ENCODE measurements at places on chromosomes 1 and 21.

GRCh38 chr1:45327644-45328515, 1.2 kb downstream of the HPDL start:
- no peak for DNase-seq
- H3K4me3 ChIP-seq: peak overlapping the region; percentile 17
- H3K27ac ChIP-seq: peak overlapping the region; percentile 28
- no peaks in the 10 kb centered on the region for H3K27me3 ChIP-seq

GRCh38 chr1:215054266-215054665, 28.3 kb upstream of the KCNK2 start:
- H3K4me3 ChIP-seq: no peak overlapping the region
- no peak overlapping the region for H3K27ac ChIP-seq
- DNase-seq: no peak

DNA sequence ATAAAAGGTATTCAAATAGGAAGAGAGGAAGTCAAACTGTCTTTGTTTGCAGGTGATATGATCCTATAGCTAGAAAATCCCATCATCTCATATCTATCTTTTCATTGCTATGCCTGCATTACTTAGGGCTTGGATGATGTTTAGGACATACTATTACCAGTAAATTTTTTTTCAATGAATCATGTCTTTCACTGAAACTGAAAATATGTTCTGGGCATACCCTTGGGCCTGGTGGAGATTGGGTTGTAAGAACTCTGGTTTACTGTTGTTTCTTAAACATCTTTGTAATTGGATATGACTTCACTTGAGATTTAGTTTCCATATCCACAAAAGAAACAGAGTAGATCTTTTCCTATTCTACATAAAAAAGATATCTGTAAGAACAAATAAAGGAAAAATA, 502.2 kb upstream of the PRMT6 start:
- no peak overlapping the region for H3K4me3 ChIP-seq
- peaks cover 2% of the 10 kb centered on the region for H3K4me1 ChIP-seq
- no peak overlapping the region for H3K27ac ChIP-seq

DNA sequence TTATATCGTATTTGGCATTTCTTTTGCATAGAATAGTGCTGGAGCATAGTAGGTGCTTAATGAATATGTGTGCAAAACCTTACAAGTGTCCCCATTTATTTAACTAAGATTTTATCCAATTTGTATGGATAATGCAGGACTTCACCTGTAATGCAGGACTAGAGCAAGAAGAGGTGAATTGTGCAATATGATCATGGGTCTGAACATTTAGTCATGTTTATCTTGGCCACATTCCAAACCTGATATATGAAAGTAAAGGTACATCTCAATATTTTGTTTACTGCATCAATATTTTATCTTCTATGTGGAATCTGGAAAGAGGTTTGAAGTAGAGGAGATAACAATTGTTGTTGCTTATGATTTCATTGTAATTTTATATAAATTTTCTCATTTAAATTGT, 1626.7 kb upstream of the B3GALT2 start:
- H3K4me1 ChIP-seq: no peaks in the 10 kb centered on the region
- H3K27me3 ChIP-seq: no peaks in the 10 kb centered on the region
- H3K4me3 ChIP-seq: no peak overlapping the region
- H3K36me3 ChIP-seq: no peaks in the 10 kb centered on the region
- no peak for DNase-seq
- H3K27ac ChIP-seq: no peak overlapping the region

- H3K27ac ChIP-seq: no peak overlapping the region
- H3K4me3 ChIP-seq: no peak overlapping the region
- no peak for DNase-seq
Measured at GRCh38 chr21:26118938-26119540, 51.5 kb downstream of the APP start.

DNA sequence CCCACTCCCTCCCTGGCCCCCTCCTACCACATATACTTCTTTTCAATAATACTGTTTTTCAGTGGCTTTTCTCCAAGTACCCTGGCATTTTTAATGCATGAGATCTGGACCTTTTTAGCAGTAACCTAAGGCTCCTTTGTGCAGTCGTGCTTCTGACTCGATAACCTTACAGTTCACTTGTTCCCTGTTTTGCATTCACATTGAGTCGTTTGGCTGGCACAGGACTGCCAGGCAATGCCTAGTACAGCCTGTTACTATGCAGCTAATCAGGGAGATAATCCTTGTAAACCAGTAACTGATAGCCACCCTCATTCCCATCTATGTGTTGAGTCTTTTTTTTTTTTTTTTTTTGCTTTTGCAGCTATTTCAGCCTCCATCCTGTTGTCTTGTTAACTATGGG, 3.7 kb downstream of the ATP1B1 start:
- peaks cover 27% of the 10 kb centered on the region for H3K4me1 ChIP-seq
- H3K36me3 ChIP-seq: peaks cover 30% of the 10 kb centered on the region
- H3K27me3 ChIP-seq: no peaks in the 10 kb centered on the region

- no peaks in the 10 kb centered on the region for H3K36me3 ChIP-seq
- H3K27me3 ChIP-seq: peaks cover 21% of the 10 kb centered on the region
- H3K27ac ChIP-seq: no peak overlapping the region
Measured at GRCh38 chr21:32425628-32426027, 13.1 kb downstream of the EVA1C start.

- H3K27ac ChIP-seq: no peak overlapping the region
- no peak overlapping the region for H3K4me3 ChIP-seq
- H3K36me3 ChIP-seq: no peaks in the 10 kb centered on the region
- H3K4me1 ChIP-seq: peaks cover 4% of the 10 kb centered on the region
- H3K27me3 ChIP-seq: no peaks in the 10 kb centered on the region
- no peak for DNase-seq
Measured at GRCh38 chr1:30273456-30273855, 449.9 kb downstream of the MATN1 start.

DNA sequence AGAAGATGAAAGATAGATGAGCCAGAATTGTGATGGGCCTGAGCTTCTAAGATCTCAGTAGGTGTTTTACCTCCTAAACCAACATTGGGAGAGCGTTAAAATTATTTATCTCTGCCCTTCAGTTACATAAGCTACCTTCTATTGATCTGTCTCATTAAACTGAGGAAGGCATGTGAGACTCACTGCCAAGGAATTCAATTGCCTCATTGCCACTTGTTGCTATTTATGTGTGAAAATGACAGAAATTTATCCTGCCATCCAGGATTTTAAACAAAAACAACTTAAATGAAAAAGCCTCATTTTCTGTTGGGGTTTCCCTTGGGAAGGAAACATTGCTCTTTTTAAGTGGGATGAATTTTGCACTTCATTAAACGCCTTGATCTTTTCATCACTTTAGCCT, 78.7 kb upstream of the RUNX1 start:
- H3K27me3 ChIP-seq: no peaks in the 10 kb centered on the region
- no peaks in the 10 kb centered on the region for H3K36me3 ChIP-seq
- no peak overlapping the region for H3K27ac ChIP-seq
- H3K4me1 ChIP-seq: no peaks in the 10 kb centered on the region
- H3K4me3 ChIP-seq: no peak overlapping the region

DNA sequence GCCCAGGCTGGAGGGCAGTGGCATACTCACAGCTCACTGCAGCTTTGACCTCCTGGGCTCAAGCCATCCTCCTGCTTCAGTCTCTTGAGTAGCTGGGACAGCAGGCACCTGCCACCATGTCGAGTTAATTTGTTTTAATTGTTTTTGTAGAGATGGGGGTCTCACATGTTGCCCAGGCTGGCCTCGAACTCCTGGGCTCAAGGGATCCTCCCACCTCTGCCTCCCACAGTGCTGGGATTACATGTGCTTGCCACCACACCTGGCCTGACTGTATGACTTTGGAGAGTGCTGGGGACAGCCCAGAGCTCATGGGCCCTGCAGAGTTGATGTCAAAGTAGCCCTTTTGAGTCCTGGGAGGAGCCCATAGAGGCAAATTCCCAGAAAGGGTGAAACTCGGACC, 1.8 kb downstream of the OBSCN start:
- H3K27ac ChIP-seq: no peak overlapping the region
- peaks cover 32% of the 10 kb centered on the region for H3K4me1 ChIP-seq
- no peak overlapping the region for H3K4me3 ChIP-seq
- no peaks in the 10 kb centered on the region for H3K36me3 ChIP-seq
- no peak for DNase-seq
- no peaks in the 10 kb centered on the region for H3K27me3 ChIP-seq

DNA sequence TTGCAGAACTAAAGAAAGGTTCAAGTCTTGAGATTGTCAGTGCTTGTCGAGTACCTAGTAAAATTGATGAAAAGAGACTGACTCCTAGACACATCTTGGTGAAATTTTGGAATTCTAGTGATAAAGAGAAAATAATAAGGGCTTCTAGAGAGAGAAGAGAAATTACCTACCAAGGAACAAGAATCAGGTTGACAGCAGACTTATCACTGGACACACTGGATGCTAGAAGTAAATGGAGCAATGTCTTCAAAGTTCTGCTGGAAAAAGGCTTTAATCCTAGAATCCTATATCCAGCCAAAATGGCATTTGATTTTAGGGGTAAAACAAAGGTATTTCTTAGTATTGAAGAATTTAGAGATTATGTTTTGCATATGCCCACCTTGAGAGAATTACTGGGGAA, 16.3 kb downstream of the L1TD1 start:
- H3K4me1 ChIP-seq: no peaks in the 10 kb centered on the region
- no peak overlapping the region for H3K4me3 ChIP-seq
- H3K27ac ChIP-seq: no peak overlapping the region
- no peaks in the 10 kb centered on the region for H3K27me3 ChIP-seq
- H3K36me3 ChIP-seq: peaks cover 14% of the 10 kb centered on the region

DNA sequence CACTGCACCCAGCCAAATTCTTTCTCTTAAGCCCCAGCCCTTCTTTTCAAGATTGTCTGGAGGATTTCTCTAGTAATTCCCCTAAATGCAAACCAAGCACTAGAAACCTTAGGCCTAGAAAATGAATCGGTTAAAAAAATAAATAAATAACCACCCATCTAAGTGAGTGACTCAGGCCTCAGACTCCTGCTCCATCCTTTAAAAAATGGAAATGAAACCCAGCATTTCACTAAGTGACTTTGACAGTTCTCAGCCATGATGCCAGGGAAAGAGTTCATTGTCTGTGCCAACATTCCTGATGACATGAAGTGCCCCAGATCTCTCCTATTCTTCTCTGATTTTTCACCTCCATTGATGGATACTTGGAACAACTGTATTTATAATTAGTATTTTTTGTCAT, 415.2 kb upstream of the DAB1 start:
- H3K36me3 ChIP-seq: no peaks in the 10 kb centered on the region
- no peaks in the 10 kb centered on the region for H3K27me3 ChIP-seq
- H3K4me1 ChIP-seq: no peaks in the 10 kb centered on the region

- peaks cover 1% of the 10 kb centered on the region for H3K4me1 ChIP-seq
- H3K27me3 ChIP-seq: no peaks in the 10 kb centered on the region
- no peaks in the 10 kb centered on the region for H3K36me3 ChIP-seq
Measured at GRCh38 chr1:68953311-68953710, 456.4 kb upstream of the DEPDC1 start.

DNA sequence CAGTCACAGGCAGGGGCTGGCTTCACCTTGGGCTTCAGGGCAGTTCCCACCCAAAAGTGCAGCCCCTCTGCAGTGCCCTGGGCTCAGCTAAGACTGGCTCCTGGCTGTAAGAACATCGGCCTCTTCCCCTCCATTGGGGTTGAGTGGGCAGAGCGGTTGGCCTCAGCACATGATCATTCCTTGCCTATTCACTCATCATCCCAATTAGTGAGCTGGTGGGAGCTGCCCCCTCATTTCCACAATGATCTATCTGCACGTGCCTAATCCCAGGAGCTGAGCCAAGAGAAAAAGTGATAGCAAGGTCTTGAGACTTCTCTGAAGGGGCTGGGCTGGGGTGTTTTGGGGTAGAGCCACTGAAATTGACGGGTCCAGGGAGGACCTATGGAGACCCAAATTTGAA, 133.6 kb downstream of the SYF2 start:
- H3K4me1 ChIP-seq: peaks cover 8% of the 10 kb centered on the region
- H3K27ac ChIP-seq: no peak overlapping the region
- no peak for DNase-seq
- no peak overlapping the region for H3K4me3 ChIP-seq
- no peaks in the 10 kb centered on the region for H3K27me3 ChIP-seq
- no peaks in the 10 kb centered on the region for H3K36me3 ChIP-seq

DNA sequence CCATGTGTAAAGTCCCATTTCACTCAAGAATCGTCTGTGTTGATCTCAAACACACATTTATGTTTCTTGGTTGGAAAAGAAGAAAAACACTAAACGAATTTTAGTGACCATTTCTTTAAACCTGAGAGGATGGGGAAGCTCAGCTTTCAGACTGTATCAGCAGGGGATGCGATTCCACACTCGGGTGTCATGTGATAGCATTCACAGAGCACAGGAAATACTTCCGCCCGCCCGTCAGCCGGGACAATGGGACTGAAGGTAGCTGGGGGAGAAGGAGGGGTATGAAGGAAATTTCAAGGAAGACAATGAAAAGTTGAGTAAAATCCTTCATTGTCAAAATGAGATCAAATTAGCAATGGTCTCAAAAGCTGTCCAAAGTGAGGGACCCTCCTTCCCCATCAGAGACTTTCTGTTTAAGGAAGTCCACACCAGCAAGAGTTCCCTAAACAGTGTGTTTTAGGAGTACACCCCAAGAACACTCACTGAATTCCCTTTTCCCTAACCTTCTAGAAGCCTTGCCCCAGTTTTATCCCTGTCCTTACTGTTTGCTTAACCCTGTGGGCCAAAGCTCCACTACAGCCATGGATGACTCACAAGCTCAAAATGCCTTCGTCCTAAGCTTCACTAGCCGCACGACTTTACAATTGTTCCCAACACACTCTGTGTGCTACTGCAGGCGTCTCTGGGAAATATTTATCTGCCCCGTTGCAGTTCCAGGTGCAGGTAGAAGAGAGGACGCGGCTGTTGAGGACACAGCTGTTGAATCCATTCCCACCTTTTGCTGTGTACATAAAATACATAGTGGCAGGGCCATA, 51.4 kb upstream of the SIM2 start:
- no peaks in the 10 kb centered on the region for H3K36me3 ChIP-seq
- H3K4me3 ChIP-seq: no peak overlapping the region
- peaks cover 8% of the 10 kb centered on the region for H3K4me1 ChIP-seq
- DNase-seq: no peak
- H3K27me3 ChIP-seq: no peaks in the 10 kb centered on the region
- no peak overlapping the region for H3K27ac ChIP-seq

DNA sequence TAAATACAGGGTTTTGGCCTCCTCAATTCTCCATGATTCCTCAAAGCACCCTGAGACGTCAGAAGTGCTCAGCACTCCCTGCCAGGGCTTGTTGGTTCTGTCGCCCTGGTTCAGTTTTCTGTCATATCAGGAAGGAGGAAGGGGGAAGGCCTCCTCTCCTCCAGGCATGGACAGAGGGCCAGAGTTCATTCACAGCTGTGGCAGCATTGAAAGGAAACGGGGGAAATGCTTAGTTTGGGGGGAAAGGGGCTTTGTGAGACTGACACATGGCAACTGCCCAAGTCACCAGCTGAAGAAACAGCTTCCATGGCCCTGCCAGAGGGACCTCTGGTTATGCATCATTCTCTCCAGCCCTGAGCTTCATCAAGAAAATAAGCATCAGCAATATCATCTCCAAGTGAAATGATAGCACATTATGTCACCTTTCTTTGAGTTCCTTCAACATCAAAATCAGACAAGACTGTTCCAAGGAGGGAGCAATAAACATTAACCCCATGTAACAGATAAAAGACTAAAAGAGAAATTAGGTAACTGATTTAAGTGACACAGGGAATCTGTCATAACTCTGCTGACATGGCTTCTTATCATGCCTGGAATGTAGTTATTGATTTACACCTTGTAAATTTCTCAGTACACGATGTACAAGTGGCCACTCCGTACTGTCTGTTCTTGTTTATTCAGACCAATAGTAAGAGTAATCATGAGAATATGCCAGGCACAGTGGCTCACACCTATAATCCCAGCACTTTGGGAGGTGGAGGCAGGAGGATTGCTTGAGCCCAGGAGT, 103.2 kb upstream of the SLC25A33 start:
- H3K27ac ChIP-seq: no peak overlapping the region
- H3K36me3 ChIP-seq: no peaks in the 10 kb centered on the region
- H3K4me3 ChIP-seq: no peak overlapping the region
- no peaks in the 10 kb centered on the region for H3K27me3 ChIP-seq

GRCh38 chr1:71651214-71651613, 570.4 kb upstream of the ZRANB2 start:
- H3K4me3 ChIP-seq: no peak overlapping the region
- no peaks in the 10 kb centered on the region for H3K27me3 ChIP-seq
- H3K4me1 ChIP-seq: no peaks in the 10 kb centered on the region
- H3K36me3 ChIP-seq: no peaks in the 10 kb centered on the region
- DNase-seq: no peak

All from neuronal stem cell (in vitro differentiated cells).